ENCODE measurements at places on chromosomes 5 and 9.

DNA sequence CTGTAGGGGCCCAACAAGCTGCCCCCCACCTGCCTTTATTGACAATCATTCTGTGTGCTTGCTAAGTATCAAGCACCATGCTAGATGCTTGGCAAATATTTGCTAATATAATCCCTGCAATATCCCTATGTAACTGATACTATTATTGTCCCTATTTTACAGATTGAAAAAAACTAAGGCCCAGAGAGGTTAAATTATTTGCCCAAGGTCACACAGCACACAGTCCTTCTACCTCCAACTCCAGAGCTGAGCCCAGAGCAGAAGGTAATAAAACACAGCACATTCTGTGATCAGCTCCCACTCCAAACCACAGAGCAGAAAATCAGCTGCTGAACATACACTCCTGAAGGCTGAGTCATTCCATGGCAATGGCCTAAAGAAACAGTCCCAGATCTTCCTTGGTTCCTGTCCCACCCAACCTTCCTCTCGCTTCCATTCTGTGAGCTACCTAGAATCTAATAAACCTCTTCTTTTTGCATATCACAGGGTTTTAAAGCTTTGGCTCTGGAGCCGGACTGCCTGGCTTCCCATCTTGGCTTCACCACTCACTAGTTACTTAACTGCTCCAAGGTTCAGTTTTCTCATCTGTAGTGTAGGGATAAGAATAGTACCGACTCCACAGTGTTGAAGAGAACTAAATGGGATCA, 66.7 kb upstream of the ADRA1B start:
- peak; percentile 71 for DNase-seq

- no peak for DNase-seq
Measured at GRCh38 chr9:120403543-120403856, 176.5 kb downstream of the CDK5RAP2 start.

DNA sequence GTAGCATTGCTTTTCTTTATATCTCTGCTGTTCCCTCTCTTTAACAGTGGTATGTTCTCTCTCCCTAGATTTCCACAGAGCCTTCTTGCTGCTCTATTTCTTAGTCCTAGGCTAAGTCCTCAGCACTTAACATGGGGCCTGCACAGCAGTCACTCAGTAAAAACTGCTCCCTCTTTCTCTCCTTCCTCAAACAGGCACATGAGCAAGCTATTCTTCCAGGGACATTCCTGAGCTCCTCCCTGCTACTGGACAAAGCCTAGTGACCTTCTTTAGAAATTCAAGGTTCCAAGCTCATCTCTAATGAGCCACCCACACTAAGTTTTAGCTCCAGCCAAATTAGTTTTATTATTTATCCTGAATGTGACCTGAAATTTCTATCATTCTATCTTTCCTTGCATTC, 39.5 kb downstream of the TRIM32 start:
- no peak for DNase-seq

DNA sequence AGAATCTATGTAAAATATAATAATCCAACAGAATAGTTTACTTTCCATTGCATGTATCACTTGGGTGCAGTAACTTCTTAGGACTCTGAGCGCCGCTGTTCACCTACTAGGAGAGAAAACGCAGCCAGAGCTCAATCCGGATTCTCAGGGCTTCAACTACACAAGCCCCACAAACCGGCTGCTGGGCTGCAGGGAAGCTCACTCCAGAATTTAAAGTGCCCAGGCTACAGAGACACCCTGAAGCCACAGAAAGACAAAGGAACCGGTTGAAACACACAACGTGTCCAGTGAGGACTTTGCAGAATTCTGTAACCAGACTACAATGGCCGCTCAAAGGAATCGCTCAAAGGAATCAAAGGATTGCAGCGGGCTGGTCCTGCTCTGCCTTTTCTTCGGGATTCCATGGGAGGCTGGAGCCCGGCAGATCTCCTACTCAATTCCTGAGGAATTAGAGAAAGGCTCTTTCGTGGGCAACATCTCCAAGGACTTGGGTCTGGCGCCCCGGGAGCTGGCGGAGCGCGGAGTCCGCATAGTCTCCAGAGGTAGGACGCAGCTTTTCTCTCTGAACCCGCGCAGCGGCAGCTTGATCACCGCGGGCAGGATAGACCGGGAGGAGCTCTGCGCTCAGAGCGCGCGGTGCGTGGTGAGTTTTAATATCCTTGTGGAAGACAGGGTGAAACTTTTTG, at the start of gene PCDHGA10:
TSS of gene PCDHGA10 (plus strand) at position 134 of the 686 bp plus-strand sequence. CDS start at position 323, 189 bp downstream.
- DNase-seq: peak; percentile 73

- peak; percentile 47 for DNase-seq
Measured at GRCh38 chr9:69660304-69660703, 11.9 kb downstream of the APBA1 start.

GRCh38 chr5:92992073-92992472, 588.9 kb downstream of the NR2F1-AS1 start:
- DNase-seq: no peak

GRCh38 chr9:121620777-121621449, 30.5 kb upstream of the DAB2IP start:
- peak; percentile 40 for DNase-seq

GRCh38 chr5:176396330-176396729, 7.8 kb downstream of the HIGD2A start:
- DNase-seq: peak; percentile 8

- DNase-seq: no peak
Measured at GRCh38 chr5:118862596-118862995, 125.8 kb downstream of the DTWD2 start.

GRCh38 chr5:144731786-144732185, 561.1 kb downstream of the KCTD16 start:
- DNase-seq: no peak

DNA sequence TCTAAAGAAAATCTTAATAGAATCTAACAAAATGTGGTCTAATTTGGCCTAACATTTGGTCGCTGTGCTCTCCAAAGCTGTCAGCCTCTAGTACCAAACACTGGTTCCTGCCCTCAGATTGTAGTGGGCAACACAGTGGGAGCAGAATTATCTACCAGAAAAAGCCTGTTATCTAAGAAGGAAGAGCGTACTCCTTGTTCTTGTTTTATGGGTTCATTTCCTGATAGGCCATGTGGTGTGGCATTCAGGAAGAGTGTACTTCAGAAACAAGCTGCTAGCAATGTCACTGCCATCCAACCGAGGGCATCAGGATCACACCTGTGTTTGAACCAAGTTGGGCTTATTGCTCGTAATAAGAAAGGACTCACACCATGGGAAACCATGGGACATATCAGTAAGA, 487.9 kb upstream of the DAP start:
- no peak for DNase-seq

GRCh38 chr5:116652196-116652729, 77.6 kb upstream of the SEMA6A start:
- DNase-seq: peak; percentile 89

DNA sequence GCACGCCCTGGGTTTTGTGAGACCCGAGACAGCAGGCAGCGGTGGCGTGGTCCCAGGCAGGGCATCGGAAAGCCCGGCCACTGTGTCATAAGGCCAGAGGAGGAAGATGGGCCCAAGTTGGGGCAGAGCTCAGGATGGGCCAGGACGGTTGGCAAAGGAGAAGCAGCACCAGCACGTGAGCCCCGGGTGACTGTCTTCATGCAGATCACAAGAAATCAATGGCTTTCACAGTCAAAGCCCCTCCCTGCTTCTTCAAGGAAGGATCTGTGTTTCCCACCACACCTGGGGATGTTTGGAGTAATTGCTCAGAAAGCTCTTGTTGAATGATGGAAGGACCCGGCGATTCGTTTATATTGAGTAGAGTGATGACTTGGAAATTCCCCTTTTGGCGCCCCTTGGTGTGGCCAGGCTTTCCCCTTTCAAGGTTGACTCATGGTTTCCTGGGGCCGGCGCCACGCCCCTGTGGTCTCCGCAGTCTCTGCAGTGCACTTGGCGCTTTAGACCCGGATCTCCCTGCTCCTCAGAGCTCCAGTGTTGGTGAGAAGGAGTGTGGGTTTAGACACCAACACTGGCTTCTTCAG, 52.1 kb downstream of the IL31RA start:
- no peak for DNase-seq

Data from fibroblast of skin of scalp (primary cell).